Activated effector memory CD4-positive, alpha-beta T cell treated with anti-CD3 and anti-CD28 coated beads, Interleukin-2, amount 50 U/mL, for 16 hours (primary cell): ENCODE measurements at places on chromosomes 11 and 22.

DNA sequence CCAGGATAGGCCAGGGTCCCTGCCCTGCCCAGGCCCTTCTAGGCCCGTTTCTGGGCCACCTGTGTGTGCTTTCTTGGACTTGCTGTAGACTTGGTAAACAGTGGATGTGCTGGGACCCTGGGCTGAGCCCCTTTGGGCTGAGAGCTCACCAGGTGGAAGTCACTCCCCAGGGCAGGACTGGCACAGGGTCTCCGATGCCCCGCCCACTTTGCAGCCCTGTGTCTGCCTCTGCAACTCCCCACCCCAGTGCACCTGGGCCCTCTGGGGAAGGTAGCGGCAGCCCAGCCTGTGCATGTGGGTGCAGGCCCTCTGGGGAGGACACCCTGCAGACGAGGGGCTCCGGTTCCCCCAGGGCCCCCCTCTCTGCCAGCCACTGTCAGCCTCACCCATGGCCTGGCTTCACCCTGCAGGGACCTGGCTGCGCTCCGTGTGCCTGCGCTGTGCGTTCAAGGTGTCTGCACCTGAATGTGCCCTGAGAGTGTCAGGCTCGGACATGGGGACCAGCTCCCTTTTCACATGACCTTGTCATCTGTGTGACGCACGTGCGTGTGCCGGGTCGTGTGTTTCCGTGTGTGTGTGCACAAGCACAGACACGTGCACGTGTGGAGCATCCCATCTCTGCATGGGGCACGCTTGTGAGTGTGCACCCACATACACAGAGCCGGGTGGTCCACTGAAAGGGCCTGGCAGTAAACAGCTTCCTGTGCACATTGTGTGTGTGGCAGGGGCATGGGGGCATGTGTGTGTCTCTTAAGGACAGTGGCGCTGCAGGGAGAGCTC is 118.5 kb downstream of the KCNQ1OT1 start:
- peak; percentile 60 for DNase-seq

DNA sequence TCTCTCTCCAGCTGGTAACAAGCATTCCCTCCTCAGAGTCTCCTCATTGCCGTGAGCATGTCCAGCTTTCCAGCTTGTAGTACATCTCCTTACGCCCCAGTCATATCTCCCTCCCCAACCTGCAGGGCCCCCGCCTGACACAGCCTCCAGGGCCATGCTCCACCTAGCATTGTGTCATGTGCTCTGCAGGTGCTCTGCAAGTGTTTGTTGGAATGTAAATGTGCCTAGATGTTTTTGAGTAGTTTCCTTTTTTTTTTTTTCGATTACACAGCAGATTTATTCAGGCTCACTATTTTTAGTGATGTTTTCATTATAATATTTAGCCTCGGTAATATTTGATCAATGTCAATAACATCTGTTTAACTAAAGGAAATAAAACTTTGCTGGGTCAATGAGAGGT is 82.5 kb downstream of the NCAM1 start:
- no peak for DNase-seq

DNA sequence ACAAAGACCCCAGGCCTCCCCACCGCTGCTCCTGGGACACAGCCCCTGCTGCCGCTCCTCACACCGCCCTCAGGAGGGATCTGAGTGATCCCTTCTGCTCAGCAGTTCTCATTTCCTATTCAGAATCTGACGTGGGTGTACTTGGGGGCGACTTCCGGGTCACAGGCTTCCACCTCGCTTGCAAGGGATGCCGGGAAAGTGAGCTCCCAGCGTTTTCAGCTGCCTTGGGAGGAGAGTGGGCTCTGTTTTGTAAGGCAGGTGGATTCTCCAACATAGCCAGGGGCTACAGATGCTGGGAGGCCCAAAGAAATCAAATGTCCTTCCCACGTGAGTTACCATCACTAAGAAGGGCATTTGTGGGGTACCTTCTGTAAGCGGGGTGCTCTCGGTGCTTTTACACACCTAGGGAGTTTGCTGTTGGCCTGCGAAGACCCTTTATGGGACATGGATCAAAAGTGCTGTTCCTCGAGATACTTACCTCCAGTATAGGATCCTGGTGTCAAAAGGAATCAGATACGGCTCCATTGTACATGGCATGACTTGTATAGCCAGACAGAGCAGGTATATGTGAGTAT is 9.7 kb upstream of the LRRC10B start:
- DNase-seq: no peak

- no peak for DNase-seq
Measured at GRCh38 chr11:128948583-128948982, 5.9 kb upstream of the TP53AIP1 start.

- no peak for DNase-seq
Measured at GRCh38 chr22:29604076-29604360, 585 bp downstream of the NF2 start.

GRCh38 chr11:65516135-65516968 is 8.5 kb upstream of the SCYL1 start:
- DNase-seq: no peak

- no peak for DNase-seq
Measured at GRCh38 chr11:94649254-94649653, 82.1 kb downstream of the PIWIL4 start.

DNA sequence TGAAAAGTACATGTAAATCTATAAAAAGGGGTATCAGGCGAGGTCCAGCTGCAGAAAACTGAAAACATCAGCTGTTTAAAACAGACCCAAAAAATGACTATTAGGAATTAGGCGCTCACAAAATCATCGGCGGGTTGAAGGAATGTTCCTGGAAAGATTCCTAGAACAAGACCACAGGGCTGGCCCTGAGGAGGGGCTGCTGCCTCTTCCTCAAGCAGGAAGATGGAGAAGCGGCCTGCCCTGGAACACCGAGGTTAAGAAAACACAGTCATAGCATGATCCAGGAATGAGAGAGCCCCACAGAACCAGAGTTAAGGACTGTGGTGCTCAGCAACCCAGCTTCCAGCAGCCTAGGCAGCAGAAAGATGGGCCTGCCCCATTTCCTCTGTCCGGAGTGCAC is 78.4 kb downstream of the C11orf91 start:
- DNase-seq: no peak

DNA sequence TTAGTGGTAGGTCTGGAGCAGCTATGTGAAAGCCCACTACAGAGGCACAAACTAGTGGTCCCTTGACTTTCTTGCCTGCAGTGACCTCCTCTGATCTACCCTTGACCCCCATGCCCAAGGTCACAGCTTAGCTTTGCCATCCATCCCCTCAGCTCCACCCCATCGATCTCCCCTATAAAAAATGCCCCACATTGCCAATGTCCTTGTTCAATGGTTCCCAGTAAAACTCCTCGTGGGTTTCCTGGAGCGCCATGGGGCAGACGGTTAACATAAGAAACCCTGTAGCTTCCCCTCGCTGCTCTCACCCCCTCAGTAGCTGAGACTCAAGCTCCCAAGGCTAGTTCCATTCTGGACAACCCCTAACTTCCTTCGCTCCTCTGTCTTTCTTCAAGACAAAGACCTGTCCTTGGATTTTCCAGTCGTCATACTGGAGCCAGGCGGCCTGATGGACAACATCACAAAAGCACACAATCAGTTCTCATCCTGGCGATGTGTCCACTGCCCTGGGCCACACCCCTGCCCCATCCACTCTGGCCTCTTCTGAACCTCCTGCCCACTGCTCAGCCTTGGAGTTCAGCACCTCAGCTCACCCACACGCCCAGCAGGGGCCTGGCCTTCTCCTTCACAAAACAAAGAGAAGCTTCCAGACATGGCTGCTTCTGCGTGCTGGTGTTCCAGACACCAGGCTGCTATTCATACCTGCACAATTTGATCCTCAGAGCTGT is 1429.3 kb downstream of the BRD1 start:
- peak; percentile 5 for DNase-seq

- DNase-seq: no peak
Measured at GRCh38 chr11:12263141-12263693, 114.2 kb upstream of the PARVA start.

DNA sequence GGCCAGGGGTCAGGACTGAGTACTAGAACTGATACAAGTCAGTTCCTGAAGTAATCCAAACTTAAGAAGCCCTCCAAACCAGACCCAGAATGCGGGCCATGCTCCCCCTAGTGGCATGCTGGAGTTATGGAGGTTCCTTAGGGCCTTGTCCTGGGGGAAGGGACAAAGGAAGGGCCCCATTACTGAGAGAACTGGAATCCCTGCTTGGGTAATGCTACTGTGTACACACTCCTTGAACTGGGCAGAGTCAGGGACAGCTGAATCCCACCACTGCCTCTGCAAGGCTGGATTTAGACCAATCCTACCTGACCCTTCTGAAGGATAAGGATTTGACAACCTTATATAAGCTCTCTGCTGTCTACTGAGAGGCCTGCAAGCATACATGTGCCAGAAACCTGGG is 97.3 kb upstream of the AKIP1 start:
- peak; percentile 74 for DNase-seq

DNA sequence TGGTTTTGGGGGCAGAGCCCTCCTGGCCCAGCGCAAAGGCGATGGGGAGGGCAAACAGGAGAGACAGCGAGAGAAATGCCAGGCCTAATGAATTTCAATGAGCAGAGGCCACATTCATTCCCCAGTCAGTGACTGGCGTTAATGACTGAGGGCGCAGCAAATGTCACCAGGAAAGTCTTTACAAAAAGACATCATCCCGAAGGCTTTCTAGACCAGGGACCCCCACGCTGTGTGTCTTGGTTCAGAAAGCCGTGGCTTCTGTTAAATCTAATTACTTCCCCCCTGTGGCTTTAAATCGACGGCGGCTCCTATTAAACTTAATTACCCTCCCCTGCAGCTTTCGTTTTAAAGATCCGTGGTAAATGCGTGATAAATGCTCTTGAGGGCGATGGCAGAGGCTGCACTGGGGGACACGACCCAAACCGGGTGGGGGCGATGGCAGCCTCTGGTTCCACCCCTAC is 1.6 kb upstream of the FGF19 start:
- no peak for DNase-seq
